AG08396 (cell line): ENCODE measurements at places on chromosomes 12 and 14.

DNA sequence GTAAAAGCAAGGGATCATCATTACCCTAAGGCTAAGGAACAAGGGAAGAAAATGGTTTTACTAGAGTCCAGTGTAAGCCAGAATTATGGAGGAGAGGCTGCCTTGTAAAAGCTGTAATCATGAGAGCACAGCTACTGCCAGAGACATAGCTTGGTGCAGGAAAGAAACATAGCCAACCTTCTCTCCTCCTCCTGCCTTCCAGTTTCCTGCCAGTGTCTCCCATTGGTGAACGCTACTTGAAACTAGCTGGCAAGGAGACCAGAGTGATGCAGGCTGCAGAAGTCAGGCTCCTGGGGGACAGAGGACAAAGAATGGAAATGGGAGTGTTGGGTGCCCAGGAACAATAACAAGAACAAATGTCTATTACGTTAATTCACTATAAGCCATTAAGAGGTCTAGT lies 158.5 kb downstream of the NELL2 start:
- no peak for DNase-seq

DNA sequence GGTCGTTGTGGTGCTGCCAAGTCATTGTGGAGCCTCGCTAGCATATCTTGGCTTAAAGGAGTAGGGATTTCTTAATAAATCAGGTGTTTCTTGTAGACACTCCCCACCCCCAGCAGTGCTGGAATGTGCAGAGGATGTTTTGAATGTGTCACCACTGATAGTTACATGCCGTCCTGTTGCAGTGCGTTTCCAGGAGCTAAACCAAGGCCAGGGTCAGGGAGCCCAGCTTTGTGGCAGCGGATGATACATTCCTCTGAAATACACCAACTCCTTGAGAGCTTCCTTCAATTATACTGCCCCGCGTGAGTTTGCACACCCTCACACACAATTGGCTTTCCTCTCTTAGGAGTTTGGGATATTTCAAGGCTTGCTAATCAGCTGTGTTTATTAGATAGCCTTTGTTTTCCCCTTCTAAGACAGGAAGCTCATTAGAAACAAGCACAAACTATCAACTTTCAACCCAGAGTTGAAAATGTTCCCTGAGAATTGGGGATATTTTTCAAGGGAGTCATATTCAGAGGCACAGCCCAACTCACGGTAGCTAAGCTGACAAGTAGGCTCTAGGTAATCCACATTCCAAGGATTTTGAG lies 154.9 kb downstream of the C12orf75 start:
- peak; percentile 26 for DNase-seq

DNA sequence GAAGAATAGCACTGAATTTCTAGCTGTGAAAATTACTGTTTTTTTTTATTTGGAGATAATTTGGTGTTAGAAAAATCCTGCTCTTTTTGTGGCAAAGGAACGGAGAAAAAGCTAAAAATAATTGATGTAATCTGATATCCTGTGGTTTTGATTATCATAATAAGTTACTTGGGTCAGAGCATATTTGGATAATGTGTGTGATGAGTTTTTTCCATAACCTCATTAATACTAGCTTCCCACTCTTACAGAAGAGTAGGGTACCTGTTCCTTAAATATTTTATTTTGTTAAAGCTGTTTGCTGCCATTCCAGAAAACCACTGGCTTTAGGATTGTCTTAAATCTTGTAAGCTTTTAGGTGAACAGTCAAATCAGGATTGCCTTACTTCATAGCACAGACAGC lies 4.7 kb downstream of the PSMC6 start:
- no peak for DNase-seq

DNA sequence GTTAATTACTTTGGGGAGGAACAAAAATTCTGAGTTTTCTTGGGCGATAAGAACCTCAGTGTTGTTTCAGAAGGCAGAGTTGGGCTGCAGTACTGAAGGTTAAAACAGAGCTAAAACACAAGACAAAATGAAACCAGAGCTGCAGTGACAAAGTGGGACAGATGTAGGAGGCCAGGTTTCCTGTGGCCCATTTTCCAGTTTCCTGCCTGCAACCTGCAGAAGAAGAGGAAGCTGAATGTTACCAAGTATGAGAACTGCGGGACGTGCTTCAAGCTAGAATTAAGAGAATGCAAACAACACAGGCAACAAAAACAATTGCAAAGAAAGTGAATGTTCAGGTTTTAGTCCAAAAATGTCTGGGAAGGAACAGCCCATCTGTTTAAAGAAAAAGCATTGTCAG lies 17.8 kb downstream of the ELK3 start:
- no peak for DNase-seq

DNA sequence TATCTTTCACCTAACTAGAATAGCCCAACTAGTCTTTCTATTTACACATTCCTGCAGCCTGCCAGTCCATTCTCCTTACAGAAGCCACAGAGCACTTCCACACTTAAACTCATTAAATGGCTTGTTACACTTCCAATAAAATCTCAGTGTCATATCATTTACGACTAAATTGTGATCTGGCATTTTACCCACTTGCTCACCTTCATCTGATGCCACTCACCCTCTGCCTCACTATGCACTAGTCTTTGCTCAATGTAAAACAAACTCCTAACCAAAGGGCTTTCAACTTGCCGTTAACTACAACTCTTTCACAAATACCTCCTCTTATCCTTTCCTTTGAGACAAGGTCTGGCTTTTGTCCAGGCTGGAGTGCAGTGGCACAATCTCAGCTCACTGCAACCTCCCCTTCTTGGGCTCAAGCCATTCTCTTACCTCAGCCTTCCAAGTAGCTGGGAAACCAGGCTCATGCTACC lies 24.1 kb downstream of the YAF2 start:
- DNase-seq, result no peak

- no peak for DNase-seq
These were observed 28.2 kb downstream of the DAD1 start for GRCh38 chr14:22560662-22561365.

- DNase-seq, result peak; percentile 78
These were observed 2.0 kb upstream of the CCDC197 start for GRCh38 chr14:93994919-93995682.

GRCh38 chr12:130783110-130783715 lies 55.8 kb downstream of the STX2 start:
- DNase-seq, result no peak

- no peak for DNase-seq
These were observed 27.5 kb upstream of the PTGR2 start for GRCh38 chr14:73824127-73824526.

GRCh38 chr12:33531261-33531660 lies 91.6 kb upstream of the SYT10 start:
- no peak for DNase-seq

DNA sequence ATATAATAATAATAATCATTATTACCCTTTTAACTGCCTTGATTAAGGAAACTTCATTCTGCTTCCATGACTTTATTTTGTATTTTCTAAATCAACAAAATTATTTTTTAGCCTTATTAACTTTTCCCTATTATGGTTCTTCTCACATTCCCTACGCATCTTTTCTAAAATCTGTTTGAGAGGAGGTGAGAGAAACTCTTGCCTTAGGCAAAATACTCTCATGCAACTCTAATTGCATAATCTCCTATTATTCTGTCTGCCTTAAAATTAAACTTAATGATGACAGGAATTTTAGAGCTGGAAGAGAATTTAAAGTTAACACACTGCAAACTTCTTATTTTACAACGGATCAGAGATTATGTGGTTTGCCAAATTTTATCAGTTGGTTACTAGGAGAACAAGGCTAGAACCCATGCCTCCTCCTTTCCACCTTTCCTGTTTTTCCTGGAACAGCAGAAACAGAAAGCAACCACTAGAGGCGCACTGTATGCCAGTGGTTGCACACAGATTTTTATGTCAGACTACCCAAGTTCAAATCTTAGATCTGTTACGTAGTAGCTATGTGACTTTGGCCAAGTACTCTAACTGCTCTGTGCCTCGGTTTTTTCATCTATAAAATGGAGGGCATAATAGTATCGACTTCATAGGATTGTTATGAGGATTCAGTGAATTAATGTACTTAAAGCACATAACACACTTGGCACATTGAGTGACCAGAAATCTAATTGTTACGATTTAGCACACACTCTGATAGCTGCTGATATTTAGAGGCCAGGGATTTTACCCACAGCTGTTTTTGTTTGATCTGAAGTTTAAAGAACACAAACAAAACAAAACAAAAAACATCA lies 4.3 kb upstream of the BRMS1L start:
- DNase-seq, result peak; percentile 58

- no peak for DNase-seq
These were observed 15.2 kb downstream of the PLD4 start for GRCh38 chr14:104939666-104940410.

DNA sequence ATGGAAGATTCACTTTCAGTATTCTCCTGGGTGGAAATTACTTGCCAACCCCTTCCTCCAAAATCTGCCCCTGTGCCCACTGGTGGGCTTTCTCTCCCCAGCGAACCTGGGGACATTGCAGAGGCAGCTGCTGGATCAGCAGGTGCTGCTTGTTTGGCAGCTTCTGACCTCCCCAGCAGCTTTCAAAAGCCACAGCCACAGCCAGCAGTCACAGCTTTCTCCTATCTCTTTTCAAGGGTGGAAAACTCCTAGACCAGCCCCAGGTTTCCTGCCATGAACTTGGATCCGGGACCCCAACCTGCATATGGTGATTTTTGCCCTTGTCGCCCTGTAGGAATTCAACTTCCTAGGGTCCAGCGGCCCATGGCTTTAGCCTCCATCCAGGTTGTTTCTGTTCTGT lies 330.8 kb downstream of the ADAMTS20 start:
- DNase-seq, result no peak

DNA sequence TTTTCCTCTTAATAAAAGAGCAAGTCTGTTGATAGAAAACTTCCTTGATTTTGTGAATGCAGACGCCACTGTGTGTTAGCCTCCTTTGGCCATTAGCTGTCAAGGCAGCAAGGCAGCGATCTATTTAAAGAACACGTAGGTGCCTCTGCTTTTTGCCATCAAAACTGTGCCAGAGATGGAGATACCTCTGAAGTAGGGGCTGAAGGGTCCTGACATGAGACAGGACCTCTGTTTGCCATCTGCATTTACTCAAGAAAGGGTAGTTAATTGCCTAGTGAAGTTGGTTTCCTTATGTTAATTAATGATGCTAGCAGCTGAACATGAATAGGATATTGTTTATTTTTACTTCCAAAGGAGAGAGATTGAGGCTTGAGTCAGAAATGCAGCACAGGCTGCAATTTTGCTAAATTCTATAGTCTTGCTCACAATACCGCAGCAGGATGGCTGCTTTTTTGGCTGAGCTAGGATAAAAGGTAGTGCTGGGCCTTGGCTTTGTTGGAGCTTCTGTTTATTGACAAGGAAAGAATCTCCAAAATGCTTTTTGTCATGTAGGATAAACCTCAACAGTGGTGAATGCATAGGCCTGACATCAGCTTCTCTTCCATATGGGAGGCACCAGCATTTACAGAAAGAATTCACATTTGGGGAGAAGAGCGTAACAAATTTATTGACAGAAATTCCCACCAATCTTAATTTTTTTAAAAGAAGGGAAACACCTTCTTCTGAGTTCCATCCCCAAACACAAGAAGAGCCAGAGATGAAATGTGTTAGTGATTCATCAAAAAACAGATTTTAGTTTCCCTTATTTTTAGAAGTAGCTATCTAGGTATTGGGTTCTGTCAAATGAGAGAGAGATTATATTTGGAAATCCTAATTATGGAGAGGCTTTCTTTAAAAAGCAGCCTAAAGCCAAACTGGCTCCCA lies 13.9 kb upstream of the RPH3A start:
- DNase-seq, result no peak

GRCh38 chr14:60064491-60065072 lies 27.1 kb upstream of the PCNX4 start:
- DNase-seq, result no peak

GRCh38 chr14:103540821-103541708 lies 12.1 kb downstream of the TRMT61A start:
- no peak for DNase-seq

DNA sequence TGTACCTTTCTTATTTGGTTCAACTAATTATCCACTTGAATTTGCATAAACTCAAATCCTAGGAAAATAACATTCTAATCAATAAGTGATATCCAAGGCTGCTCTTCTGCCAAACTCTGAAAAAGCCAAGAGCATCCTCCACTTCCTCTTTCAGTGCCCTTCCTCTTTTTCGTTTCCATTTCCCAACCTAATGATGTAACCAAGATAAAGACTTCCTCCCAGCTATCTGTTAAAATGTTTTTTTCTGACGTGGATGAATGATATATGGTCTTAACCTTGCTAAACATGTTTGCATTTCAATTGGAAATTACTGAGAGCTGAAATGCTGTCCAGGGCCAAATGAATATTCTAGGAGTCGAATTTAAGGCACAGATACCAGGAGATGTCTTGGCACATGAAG lies 459.5 kb upstream of the PDE3A start:
- DNase-seq, result no peak

- DNase-seq, result peak; percentile 70
These were observed 5.2 kb upstream of the ACADS start for GRCh38 chr12:120720234-120720986.

- no peak for DNase-seq
These were observed 673.9 kb downstream of the SLC16A7 start for GRCh38 chr12:60269611-60270269.

GRCh38 chr12:11732023-11732422 lies 82.5 kb downstream of the ETV6 start:
- DNase-seq, result no peak

DNA sequence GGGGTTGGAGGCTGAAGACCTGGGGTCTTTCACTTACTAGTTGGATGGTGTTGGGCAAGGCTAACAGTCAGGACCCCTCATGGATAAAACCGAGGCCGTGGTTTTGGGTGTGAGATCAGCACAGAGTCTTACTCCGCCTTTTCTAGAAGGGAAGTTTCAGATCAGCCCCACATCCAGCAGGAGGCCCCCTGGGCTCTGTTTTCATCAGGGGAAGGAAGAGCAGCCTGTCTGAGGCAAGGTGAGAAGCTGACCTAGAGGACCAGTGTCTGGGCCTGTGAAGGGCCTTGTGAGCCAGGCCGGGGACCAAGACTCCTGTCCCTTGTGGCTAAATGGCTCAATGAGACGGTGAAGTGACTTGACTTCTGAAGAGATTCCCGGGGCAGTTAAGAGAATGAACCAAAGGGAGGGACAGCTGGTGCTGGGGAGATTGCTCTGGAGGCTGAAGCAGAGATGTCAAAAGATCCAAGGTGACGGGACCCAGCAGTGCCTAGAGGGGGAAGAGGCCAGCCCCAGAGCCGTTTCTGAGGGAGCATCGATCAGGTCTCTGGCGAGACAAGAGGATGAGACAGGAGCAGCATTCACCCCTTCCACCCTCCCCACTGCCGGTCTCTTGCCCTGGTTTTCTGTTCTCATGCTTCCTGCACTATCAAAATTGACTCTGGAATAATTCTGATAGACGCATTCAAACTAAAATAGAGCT lies 40.1 kb upstream of the TSPAN9 start:
- no peak for DNase-seq

GRCh38 chr12:113818283-113818682 lies 147.8 kb downstream of the RBM19 start:
- no peak for DNase-seq
